ENCODE measurements at places on chromosomes 6 and 20.

GRCh38 chr6:85130743-85131142, 319.1 kb upstream of the NT5E start:
- no peak for DNase-seq

GRCh38 chr20:3677733-3678132, 4.1 kb downstream of the ADAM33 start:
- DNase-seq, result no peak

DNA sequence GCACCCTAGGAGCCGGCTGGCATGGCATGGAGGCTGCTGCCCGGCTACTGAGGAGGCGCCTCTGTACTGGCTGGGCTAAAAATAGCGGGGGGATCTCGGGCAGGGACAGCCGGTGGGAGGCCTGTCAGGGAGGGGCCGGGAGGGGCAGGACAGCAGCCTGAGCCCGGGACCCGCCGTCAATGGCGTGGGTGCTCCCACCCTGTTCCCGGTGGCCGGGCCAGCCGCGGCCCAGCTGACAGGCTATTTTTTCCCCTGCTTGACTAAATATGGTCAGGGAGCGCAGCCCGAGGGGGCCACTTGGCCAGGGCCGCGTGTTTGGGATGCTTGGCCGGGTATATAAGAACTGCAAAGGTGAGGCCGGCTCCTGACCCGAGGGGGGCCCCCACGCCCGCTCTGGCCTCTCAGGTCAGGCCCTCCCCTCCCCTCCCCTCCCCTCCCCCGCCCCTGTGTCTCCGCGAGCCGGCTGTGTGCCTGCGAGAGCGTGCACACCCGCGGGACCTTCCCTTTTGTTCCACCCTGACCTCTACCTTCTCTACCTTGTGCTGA, 74.4 kb upstream of the GATA5 start:
- no peak for DNase-seq

DNA sequence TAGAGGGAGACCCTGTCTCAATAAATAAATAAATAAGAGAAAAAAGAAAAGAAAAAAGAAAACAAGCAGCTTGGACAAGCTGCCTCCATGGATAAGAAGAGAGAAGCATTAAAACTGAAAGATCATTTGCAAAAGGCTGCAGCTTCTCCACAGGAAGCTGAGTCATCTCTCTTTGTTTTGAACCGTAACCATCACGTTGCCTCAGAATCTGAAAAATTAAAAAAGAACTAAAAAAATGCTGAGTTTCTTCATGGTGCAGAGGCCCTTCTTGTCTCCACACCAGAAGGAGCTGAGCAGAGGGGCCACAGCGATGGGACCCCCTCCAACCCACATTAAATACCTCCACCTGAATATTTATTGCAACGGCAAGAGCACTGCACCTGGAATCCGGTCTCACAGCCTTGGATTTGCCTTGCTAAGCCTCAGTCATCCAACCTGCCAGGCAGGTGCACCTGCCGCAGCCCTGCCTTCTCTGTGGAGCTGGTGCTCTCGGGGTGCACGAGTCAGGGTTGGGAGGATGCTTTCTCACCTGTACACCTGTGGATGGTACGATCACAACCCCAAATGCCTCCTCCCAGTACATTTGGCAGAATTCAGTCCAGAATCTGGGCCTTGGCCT, 28.1 kb downstream of the TOX2 start:
- DNase-seq, result no peak

GRCh38 chr6:167475947-167476346, 151.1 kb downstream of the TTLL2 start:
- peak; percentile 51 for DNase-seq

DNA sequence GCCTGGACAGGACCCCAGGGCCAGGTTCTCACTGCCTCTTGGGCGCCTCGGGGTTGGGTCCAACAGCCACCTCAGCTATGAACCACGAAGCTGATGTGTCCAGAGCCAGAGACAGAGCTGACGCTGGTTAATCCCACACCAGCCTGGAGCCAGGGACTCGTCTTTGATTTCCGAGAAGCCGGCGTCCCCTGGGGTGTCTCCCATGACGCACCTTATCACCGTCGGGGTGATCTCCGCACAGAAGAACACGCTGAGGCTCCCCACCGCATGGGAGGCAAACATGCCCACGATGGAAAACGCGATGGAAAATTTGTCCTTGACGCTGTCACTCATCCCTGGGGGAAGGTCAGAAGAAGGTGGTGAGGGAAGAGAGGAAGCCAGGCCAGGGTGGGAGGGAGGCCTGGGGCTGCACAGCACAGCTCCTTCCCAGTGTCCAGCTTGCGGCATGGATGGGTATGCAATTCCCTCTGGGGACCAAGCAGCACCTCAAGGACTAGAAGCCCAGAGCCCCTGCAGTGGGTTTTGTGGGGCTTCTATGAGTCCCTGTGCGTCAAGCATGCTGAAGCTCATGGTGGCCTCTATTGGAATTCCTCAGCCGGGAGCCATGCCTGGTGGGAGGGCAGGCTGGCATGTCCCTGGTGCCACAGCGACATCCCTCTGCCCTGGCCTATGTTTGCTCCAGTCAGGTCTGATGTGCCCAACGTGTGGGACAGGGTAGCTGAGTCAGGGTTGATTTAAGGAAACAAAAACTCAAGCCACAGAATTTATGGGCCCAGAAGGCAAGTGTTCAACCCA, 25.1 kb downstream of the PSMG4 start:
- no peak for DNase-seq

- DNase-seq, result no peak
Measured at GRCh38 chr6:161917645-161918044, 643.8 kb upstream of the AGPAT4 start.

DNA sequence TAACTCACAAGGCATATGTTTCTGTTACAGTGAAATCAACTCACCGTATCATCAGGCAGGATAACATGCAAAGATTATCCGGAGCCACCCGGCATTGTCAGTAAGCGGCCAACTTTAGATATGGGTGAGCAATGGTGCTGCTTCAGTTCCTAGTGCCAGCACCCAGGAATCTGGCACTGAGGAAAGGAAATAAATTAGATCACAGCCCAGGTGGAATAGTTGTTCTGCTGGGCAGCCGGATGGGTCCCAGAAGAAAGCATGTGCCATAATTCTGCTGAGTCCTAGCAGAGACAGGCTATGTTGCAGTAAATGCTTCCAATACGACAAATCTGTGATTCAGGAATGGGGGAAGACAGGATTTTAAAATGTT, 183.6 kb upstream of the SPTLC3 start:
- no peak for DNase-seq

DNA sequence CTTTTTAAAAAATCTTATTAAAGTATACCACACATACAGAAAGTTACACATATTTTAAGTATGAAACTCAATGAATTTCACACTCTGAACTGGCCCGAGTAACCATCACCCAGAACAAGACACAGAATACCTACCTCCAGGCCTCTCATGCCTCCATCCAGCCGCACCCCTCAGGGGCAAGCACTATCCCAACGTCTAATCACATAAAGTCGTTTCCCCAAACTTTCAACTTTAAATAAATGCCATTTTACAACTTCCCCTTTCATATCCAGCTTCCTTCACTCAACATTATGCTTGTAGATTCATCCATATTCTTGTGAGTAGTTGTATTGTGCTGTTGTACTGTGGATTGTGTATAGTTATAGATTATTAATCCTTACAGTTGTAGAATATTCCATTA, 539.1 kb downstream of the CD83 start:
- no peak for DNase-seq

DNA sequence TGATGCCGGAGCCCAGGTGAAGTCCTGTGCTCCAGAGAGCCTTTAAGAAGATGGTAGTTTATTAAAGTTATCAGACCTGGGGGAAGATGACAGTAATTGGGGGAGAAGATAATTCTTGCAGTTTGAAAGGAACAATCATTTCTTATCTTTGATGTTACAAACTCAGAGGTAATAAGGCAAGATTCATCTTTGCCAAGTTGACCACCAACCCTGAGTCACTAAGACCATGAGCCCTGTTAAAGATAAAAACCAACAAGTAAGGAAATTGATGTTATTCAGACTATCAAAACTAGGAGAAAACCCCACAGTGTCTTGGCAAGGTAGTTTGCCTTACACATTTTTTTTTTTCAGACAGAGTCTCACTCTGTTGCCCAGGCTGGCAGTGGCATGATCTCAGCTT, 73.1 kb downstream of the MKKS start:
- no peak for DNase-seq

DNA sequence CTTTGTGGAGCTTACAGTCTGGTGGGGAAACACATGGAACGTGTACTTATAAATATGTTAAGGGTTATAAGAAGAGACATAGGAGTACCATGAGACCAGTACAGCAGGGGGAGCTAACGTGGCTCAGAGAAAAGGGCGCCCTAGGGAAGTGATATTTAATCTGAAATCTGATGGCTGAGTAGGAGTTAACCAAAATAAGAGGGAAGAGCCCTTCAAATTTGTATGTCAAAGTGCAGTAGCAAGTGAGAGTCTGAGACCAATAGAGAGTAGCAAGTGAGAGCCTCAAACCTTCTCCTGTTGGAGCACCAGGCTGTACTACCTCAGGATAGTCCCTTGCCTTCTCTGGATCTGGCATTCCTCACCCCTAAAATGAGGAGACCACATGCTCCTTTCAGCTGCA, 6.1 kb upstream of the PKIG start:
- DNase-seq, result no peak

DNA sequence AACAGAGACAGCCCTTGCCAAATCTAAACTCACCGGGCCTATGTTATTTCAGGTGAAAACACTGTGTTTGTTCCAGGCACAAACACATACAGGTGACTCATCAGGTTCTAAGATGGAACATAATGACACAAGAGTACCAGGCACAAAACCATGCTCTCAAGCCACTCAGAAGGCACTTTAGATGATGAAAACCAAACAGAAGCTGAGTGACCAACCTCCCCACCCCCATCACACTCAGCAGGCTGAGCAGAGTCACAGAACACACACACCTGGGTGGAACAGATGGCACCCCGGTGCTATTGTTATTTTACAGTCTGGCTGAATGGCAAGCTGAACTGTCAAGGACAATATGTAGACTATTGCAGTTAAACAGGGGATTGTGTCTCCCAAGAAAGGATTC, 20.6 kb upstream of the NKX2-2 start:
- peak; percentile 82 for DNase-seq

DNA sequence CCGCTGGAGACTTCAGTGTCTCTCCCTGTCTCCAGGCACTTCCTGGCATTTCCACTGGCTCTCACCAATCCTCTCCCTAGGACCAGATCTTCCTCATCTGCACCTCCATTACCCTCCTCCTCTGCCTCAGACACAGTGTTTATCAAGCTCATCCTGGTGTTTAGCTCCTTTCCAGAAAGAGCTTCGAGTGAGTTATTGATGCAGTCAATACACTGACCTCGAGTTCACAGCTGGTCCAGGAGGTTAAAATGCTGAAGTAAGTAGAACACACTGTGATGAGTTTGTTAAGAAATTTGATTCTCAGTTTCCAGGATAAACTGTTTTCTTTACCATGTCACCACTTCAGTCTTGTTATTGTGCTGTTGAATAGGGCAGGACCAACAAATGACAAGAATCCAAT, 42.1 kb upstream of the ARMC2 start:
- no peak for DNase-seq

- DNase-seq, result no peak
Measured at GRCh38 chr6:21398741-21399325, 194.7 kb upstream of the SOX4 start.

DNA sequence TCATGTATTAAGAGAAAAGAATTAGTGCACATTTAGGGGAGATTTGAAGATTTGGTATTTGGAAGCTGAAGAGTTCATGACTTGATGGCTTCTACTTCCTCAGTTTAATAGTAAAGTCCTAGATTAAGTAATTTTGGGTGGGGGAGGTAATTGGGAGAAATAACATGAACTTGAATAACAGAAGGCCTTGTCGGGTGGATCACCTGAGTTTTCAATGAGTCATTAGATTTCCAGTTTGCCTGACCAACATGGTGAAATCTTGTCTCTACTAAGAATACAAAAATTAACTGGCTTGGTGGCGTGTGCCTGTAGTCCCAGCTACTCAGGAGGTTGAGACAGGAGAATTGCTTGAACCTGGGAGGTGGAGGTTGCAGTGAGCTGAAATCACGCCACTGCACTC, 181.0 kb downstream of the GJA1 start:
- DNase-seq, result no peak

DNA sequence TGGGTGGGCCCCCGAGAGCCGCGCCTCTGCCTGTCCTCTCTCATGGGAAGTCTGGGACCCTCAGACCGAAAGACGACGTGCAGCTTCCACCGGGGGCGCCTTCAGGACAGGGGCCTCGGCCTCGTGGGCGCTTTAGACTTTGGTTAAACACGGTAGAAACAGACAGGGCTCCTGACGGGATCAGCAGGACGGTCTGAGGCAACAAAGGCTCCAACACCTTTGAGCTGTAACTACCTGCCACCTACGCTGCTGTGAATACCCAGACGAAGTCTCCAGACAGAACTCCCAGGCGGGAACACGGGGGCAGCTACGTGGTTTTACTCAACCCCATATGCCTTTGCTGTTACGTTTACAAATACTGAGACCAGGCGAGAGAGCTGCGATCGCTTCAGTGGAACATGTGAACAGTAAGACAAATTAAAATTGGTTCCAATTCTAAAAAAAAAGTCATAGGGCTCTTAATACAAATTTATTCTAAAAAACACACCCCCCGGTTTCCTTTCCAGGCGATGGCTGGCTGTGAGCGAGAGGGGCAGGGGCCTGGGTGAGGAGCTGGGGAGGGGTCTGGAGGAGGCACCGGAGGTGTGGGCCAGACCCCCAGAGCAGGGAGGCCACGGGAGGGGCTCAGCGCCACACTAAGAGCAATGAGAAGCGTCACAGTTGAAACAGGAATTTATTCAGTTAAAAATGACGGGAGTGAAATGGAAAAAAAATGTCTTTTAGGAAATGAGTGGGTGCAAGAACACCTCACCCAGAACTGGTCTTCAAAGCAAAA, 453.2 kb downstream of the QKI start:
- DNase-seq, result no peak

- peak; percentile 53 for DNase-seq
Measured at GRCh38 chr6:11094411-11094851, 797 bp downstream of the SMIM13 start.

DNA sequence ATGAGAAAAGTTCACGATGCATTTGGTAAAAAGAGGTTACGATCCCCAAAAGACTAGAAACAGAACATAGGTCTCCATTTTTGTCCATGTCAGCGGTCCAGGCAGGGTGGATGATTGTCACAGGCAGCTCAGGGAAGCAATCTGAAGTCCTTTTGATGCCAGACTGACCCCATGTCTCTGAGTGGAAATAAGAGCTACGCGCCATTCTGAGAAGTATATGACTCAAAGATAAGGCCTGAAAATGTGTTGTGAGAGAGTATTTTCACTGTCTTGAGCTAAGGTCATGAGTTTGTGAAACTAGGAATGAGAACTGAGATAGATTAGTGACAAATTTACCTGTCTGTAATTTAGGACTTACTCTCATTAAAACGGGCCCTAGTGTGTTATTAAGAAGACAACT, 69.5 kb downstream of the LYRM4 start:
- DNase-seq, result no peak

GRCh38 chr20:24813496-24813895, 135.6 kb upstream of the CST7 start:
- no peak for DNase-seq

GRCh38 chr6:68229566-68229965, 405.5 kb upstream of the ADGRB3 start:
- DNase-seq, result no peak

- DNase-seq, result no peak
Measured at GRCh38 chr20:63507083-63507743, 8.3 kb upstream of the EEF1A2 start.

Data from NCI-H748 treated with DMSO at 0.1 percent for 48 hours (cell line).